ENCODE measurements at places on chromosomes 12 and 14.

- no peak for DNase-seq
- H3K4me3 ChIP-seq: no peak overlapping the region
- H3K4me1 ChIP-seq: peaks cover 8% of the 10 kb centered on the region
- no peaks in the 10 kb centered on the region for H3K27me3 ChIP-seq
- H3K36me3 ChIP-seq: peaks cover 12% of the 10 kb centered on the region
Measured at GRCh38 chr12:14384783-14385638, 19.5 kb downstream of the ATF7IP start.

DNA sequence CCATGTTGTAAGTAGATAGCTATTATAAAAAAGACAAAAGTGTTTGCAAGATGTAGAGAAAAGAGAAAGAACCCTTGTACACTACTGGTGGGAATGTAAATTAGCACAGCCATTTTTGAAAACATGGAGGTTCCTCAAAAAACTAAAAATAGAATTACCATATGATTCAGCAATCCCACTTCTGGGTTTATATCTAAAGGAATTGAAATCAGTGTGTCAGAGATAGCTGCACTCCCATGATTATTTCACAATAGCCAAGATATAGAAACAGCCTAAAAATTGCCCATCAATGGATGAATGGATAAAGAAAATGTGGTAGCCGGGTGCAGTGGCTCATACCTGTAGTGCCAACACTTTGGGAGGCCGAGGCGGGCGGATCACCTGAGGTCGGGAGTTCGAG is 9.2 kb downstream of the PSMC6 start:
- H3K27ac ChIP-seq: no peak overlapping the region
- no peaks in the 10 kb centered on the region for H3K27me3 ChIP-seq
- H3K36me3 ChIP-seq: no peaks in the 10 kb centered on the region
- H3K4me3 ChIP-seq: no peak overlapping the region
- H3K4me1 ChIP-seq: no peaks in the 10 kb centered on the region

DNA sequence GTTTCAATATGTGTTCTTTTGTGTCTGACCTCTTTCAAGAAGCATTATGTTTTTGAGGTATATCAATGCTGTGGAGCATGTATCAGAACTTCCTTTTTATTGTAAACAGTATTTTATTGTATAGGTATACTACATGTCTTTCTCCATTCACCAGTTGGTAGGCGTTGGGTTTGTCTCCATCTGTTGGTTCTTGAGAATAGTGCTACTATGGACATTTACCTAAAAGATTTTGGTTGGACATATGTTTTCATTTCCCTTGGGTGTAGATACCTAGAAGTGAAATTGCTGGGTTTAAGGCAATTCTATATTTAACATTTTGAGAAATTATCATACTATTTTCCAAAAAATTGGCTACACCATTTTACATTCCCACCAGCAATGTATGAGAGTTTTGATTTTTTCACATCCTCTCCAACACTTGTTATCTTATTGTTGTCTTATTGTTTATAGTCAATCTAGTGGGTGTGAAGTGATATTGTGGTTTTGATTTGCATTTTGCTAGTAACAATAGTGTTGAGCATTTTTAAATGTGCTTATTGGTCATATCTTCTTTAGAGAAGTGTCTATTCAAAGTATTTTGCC is 409.2 kb downstream of the IPO8 start:
- no peaks in the 10 kb centered on the region for H3K36me3 ChIP-seq
- H3K27ac ChIP-seq: no peak overlapping the region
- no peak overlapping the region for H3K4me3 ChIP-seq
- no peaks in the 10 kb centered on the region for H3K4me1 ChIP-seq
- no peak for DNase-seq

DNA sequence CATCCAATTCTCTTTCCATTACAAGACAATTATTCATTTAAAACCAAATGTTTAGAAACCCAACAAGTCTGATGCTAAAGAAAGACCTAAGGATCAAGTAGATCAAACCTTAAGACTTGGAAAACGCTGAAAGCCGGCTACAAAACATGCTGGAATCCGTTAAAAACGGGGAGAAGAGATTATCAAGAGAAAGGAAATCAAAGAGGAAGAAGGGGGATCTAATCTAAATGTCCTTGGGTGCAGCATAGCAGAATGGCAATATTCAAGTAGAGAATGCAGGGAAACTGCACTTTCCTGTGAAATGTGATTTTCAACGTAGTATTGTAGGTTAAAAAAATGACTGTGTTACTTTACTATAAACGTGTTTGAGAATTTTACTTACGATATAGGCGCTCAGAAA is 1.3 kb downstream of the PPP1R13B start:
- H3K27ac ChIP-seq: no peak overlapping the region
- H3K27me3 ChIP-seq: no peaks in the 10 kb centered on the region
- H3K4me3 ChIP-seq: no peak overlapping the region

DNA sequence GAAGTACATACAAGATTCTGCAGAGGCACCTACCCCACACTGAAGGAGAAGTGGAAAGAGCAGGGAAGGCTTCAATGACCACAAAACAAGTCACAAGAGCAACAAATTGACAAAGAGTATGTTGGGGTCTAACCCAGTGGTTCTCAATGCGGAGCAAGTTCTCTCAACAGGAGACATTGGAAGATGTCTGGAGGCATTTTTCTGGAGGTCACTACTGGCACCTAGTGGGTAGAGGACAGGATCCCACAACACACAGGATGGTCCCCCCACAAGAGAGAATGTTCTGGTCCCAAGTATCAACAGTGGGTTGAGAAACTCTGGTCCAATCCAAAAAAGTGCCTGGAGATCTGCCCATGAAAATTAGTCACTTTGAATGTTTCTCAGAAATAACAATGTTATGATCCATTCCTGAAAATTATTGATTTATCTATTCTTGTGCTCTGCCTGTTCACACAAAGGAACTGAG is 3.4 kb downstream of the SSH1 start:
- peak overlapping the region; percentile 72 for H3K27ac ChIP-seq
- no peak overlapping the region for H3K4me3 ChIP-seq
- DNase-seq: peak; percentile 78
- peaks cover 37% of the 10 kb centered on the region for H3K4me1 ChIP-seq

DNA sequence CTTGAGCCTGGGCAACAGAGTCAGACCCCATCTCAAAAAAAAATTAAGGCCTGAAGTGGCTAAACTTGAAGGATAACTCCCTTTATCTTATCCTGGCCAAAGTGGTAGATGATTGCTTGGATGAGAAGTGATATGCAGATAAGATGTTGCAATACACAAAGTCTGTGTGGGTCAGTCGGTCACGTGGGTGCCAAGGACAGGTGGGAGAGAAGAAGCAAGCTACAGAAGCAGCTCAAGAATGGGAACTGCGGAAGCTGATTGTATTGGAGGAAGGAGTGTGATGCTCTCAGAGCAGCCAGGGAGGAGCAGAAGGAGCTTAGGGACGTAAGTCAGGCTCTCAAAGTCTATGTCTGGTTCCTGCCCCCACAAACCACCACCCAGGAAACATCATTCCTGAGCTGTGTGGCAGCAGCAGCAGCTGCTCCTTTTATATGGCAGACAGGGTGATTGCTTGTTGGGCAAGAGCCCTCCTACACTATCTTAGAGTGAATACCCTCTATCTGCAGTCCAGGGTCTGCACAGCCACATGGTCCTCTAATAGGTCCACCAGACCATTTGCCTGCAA is 54.5 kb downstream of the ATP2A2 start:
- no peak overlapping the region for H3K27ac ChIP-seq
- H3K36me3 ChIP-seq: peaks cover 100% of the 10 kb centered on the region
- H3K27me3 ChIP-seq: no peaks in the 10 kb centered on the region

GRCh38 chr12:16266085-16266484 is 11.4 kb downstream of the SLC15A5 start:
- H3K4me3 ChIP-seq: no peak overlapping the region
- H3K27me3 ChIP-seq: no peaks in the 10 kb centered on the region
- DNase-seq: no peak
- H3K27ac ChIP-seq: no peak overlapping the region
- H3K4me1 ChIP-seq: no peaks in the 10 kb centered on the region

DNA sequence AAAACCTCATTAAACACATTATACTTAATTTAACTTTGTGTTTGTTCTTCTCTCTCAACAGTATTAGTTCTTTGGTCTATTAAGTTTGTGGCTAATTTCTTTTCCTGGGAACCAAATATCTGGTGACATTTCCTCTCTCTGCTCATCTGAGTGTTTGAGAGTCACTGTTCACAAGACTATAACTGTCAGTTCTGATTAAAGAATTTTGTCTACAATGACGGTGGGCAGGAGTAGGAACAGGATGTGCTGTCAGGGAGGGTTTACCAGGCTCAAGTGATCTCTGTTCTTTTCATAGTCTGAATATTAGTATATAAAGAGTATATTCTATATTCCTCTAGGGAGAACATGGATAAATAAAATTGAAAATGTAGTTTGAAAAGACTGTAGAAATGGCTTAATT is 92.9 kb downstream of the ALG10B start:
- no peaks in the 10 kb centered on the region for H3K36me3 ChIP-seq
- H3K4me1 ChIP-seq: no peaks in the 10 kb centered on the region
- no peak for DNase-seq
- no peaks in the 10 kb centered on the region for H3K27me3 ChIP-seq

DNA sequence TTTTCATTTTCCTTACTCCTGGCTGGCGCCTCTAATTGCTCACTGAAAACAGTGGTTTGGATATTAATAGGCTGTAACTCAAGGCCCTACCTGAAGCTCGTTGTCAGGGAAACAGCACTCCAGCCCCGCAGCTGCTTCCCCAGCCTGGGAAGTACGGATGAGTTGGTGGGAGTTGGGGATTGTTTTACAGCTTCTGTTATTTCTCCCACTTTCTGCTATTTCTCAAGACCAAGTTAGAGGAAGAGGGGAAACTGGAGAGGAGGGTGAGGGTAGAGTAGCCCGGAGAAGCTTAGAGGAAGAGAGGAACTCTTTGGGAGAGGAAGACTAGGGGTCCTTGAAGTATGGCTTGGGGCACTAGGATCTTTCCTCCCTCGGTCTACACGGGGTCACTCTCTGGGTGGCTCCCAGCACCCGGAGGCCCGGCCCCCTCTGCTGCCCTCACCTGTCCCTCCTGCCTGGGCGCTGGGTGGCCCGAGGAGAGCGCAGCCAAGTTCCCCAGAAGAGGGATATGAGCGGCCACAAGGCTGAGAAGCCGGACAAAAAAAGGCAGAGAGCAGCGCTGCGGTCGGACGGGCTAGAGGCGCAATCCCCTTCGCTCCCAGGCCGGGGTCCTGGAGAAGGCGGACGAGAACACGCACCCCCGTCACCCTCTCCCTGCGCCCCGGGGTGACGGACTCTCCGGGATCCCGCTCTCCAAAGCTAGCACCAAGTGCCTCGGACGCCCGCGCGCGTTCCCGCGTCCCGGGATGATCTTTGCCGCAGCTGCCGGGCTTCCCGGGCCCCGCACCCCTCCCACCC is 671 bp downstream of the SPTB start:
- no peaks in the 10 kb centered on the region for H3K36me3 ChIP-seq
- DNase-seq: no peak
- no peaks in the 10 kb centered on the region for H3K27me3 ChIP-seq
- peaks cover 10% of the 10 kb centered on the region for H3K4me1 ChIP-seq
- H3K27ac ChIP-seq: no peak overlapping the region

DNA sequence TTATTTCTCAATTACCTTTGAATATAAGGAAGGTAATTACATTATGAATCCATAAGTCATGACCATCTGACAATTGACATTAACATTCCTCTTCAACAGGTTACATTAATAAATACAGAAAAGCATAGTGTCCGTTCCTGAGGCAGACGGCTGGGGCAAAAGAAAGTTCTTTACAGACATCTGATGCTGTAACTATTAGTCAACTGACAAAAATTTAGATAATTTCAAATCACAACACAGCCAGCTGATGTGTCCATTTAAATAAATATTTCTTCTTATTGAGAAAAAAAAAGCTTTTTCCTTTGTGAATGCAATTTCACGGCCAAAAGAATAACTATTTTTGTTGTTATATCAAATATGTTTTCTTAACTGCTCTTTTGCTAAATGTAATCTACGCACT is 9.2 kb upstream of the PYROXD1 start:
- no peaks in the 10 kb centered on the region for H3K4me1 ChIP-seq
- no peaks in the 10 kb centered on the region for H3K27me3 ChIP-seq
- no peak overlapping the region for H3K27ac ChIP-seq
- H3K4me3 ChIP-seq: no peak overlapping the region
- DNase-seq: no peak

GRCh38 chr12:52539083-52539820 is 13.7 kb downstream of the KRT71 start:
- no peaks in the 10 kb centered on the region for H3K27me3 ChIP-seq
- no peak overlapping the region for H3K4me3 ChIP-seq
- DNase-seq: no peak
- peak overlapping the region; percentile 55 for H3K27ac ChIP-seq
- no peaks in the 10 kb centered on the region for H3K36me3 ChIP-seq

DNA sequence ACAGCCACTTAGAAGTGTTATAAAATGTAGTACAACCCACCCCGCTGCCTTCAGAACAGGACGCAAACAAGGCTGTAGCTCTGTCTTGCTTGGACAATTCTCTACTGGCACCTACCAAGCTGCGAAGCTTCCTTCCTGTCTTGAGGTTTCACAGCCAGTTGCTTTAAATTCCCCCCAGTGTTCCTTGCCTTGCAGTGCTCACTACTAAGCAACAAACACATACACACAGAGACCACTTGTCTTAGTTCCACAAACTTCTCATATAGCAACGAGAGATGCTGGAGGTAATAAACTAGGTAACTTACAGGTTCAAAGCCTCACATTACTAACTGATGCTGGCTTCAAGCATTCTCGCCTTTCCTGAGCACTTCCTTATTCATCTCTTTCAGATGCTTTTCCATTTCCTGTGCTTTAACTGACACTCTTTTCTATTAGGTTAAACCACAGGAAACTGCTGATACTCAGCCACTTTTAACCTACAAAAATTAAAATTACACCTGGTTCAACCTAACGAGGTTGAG is 91.5 kb upstream of the PTGDR start:
- H3K27ac ChIP-seq: no peak overlapping the region
- H3K4me3 ChIP-seq: no peak overlapping the region
- no peaks in the 10 kb centered on the region for H3K4me1 ChIP-seq

DNA sequence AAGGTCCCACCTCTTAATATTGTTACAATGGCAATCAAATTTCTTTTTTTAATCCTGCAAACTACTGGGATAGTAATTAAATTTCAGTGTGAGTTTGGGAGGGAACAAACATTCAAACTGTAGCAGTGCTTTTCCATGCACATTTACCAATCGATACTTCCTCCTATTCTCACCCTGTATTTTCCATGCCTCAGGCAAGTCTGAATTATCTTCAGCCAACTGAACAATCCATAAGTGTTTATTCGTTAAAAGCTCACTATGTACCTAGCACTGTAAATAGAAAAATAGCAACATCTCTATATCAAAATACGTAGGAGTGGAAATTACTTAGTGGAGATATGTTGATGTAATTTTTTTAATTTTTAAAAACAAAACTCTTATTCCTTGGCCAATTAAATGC is 43.5 kb downstream of the CCDC177 start:
- H3K27me3 ChIP-seq: peaks cover 3% of the 10 kb centered on the region
- H3K4me1 ChIP-seq: no peaks in the 10 kb centered on the region
- H3K27ac ChIP-seq: no peak overlapping the region
- DNase-seq: no peak

DNA sequence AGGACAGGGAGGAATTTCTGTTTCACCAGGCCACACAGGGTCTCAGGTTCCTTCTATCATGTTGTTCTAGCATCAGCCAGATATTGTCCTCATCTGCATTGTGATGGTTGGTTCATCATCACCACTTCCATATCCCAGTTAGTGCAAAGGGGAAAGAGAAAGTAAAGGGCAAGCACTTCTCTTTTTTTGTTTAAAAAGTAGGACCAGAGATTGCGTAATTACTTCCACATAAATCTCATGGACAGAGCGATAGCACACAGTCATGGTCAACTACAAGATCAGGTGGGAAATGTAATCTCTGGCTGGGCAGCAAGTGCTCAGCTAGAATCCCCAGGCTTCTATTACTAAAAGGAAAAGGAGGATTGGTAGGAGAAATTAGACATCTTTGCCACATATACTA is 155.1 kb downstream of the KIF21A start:
- no peak overlapping the region for H3K4me3 ChIP-seq
- H3K4me1 ChIP-seq: no peaks in the 10 kb centered on the region
- no peak for DNase-seq
- no peaks in the 10 kb centered on the region for H3K27me3 ChIP-seq
- H3K27ac ChIP-seq: no peak overlapping the region
